ENCODE measurements at places on chromosomes 7 and 10.

DNA sequence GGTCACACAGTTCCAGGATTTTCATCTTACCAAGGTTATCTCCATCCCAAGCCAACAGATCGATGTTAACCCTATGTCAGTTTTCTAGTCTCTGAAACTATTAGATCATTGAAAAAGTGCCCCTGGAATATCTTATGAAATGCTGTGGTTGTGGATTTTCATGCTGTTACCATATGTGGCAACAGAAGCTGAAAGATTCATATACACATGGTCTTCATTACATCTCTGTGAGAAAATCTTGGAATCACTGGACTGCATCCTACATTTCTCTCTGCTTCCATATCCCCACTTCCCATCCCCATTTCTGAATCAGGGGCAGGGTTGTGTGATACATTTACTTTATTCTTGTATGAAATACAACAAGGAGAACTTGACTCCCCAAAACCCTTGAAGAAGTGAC lies 146.1 kb downstream of the SLC16A9 start:
- no peak for DNase-seq

DNA sequence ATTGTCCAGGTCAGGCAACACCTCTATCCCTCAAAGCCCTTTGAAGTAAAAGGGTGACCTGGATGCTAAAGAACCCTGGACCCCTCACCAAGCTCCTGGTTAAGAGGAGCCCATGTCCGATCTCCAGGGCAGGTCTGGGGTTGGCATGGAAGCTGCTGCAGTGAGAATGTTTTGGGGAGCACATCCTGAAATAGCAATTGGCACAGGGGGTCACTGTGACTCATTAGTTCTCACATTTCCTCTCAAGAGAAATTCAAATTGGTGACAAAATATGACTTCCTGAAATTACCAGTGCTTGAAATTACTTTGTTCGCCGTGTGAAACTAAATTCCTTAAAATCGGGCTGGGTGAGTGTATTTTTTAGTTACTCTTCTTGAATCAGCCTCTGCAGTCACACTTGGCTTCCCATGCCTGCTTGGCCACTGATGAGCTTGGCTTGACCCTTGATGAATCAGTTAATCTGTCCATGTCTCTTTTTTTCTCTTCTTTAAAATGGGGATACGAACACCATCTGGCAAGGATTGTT lies 18.8 kb upstream of the ARHGAP22 start:
- DNase-seq, result no peak

DNA sequence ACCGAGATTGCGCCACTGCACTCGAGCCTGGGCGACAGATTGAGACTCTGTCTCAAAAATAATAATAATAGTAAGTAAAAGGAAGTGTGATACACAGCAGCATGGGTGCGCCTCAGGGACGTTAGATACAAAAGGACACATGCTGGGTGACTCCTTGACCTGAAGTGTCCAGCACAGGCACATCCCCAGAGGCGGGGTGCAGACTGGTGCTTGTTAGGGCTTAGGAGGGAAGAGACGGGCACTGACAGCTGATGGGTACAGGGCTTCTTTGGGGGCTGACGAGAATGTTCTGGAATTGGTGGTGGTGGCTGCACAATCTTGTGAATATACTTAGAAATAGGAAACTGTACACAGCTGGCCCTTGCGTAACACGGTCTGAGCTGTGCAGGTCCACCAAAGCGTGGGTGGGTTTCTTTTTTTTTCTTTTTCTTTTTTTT lies 61.8 kb upstream of the DNAJB6 start:
- DNase-seq, result no peak

DNA sequence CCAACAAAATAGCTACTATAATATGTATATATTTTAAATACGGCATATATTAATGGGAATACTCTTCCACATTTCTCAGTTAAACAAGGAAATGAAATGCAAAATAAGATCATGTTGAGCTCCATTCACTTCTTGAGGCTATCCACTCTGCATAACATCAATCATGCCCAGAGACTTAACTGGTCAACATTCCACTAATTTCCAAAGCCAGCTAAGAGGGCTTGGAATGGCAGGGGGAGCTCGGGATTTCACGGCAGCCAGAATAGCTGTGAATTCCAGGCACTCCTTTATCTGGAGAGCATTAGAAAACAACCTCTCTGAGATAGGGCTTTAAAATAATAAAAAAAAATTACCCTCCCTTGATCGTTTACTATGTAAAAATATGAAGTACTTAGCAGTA lies 194.9 kb upstream of the CDCA7L start:
- DNase-seq, result no peak

- DNase-seq, result no peak
Measured at GRCh38 chr10:28072573-28072972, 73.7 kb upstream of the ODAD2 start.

DNA sequence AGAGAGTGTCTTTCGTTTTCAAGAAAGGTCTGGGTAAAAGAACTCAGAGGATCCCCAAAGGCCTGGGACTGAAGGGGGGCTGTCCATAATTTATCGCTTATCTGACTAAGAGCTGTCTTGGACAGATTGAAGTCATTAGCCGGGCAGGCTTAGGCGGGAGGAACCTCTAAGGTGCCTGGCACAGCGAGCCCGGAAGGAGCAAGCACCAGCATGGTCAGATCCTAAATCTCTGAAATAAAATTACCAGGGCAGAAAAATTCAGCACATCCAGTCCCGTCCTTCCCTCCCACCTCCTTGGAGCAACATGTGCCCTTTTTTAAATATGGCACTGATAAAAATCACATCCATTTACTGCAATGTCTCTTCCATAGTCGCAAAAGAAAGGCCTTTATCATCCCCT lies 86.8 kb downstream of the FAM204A start:
- no peak for DNase-seq

DNA sequence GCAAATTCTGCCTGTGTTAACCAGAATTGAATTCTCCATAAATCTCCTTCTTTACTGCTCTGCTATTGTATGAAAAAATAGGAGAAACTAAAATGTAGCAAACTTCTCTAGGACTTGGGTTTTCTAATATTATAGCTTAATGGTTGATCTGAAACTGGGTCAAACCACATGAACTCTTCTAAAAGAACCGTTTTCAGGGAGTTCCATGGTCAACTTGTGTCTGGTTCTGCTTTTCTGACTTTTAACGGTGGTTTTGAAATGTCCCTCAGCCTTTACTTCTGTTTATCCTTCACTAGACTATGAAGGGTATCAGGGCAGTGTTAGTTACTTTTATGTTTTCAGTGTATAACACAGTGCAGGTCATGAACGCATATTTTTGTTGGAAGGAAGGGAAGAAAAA lies 242.2 kb downstream of the TSPAN12 start:
- DNase-seq, result no peak

DNA sequence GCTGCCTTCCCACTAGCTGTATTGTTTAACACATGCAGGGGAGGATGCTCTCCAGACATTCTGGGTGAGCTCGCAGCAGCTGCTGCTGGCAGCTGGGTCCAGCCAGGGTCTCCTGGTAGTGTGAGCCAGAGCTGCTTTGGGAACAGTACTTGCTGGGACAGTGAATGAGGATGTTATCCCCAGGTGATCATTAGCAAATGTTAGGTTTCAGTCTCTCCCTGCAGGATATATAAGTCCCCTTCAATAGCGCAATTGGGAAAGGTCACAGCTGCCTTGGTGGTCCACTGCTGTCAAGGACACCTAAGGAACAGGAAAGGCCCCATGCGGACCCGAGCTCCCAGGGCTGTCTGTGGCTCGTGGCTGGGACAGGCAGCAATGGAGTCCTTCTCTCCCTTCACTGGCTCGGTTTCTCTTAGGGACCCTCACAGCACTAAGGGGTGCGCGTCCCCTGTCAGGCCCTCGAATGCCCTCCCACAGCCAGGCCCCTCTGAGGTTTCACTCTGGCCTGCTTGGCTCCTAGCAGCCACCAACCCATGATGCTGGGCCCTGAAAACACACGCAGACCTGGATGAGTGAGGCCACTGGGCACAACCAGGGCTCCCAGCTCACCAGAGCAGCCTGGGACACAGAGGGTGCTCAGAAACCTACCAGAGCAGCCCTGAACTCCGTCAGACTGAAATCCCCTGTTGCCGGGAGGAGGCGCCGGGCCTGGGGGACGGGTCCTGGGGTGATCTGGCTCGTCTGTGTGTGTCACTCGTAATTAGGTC lies 173.0 kb upstream of the LANCL2 start:
- no peak for DNase-seq

DNA sequence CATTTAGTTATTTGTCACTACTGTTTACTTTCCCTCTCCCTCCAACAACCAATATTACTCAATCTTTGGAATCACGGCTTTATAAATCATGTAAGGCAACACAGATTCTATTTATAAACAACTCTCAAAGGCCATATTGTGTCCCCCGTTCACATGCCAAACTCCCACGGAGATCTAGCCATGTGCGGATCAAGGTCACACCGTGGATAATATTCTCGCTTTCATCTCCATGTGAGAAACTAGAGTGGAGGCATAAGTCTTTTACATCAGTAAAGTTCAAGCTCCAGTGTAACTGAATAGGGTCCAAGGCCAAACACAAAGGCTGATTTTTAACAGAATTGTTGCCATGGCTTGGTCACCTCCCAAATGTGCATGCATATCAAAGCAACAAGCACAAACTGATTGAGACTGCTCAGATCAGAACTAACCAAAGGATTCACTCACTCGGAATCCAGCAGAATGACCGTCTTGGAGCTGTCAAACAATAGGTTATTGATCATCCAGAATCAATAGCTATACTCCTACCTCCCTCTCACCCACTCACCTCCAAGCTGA lies 569.5 kb upstream of the LRRN3 start:
- DNase-seq, result no peak

DNA sequence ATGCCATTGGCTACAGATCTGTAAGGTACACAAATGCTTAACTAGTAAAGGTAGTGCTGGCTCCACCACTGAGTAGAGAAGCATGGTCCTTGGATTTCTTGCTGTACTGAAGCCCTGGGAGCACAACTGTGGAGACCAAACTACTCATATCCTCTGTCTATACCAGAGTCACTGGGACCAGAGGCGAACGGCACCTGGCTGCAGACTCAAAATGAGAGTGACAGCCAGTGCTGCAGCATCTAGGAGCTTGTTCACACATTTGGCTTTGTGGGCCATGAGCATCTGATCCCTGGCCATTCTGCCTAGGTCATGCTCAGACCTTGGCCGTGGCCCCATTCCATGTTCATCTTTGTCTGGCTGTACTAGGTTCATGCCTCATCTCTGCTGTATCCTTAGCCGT lies 31.9 kb downstream of the LRRC18 start:
- no peak for DNase-seq

DNA sequence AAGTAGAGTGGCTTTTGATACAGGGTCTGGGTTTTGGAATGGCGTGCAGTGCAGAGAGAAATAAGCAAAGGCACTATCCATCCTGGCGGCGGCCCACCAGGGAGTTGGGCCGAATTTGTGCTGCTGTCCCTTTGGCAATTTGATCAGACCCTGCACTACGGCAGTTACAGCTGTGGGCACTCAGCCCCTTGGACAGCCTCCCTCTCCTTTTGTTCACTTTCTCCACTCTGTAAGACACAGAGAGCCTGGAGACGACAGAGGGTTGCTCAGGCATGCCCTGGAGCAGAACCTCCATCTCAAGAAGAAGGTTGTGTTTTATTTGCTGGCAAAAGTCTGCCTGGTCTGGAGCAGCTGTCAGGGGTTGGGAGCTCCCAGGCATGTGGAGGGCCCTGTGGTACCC lies 55.8 kb downstream of the LHPP start:
- no peak for DNase-seq

- DNase-seq, result no peak
Measured at GRCh38 chr10:25063644-25064043, 47.2 kb downstream of the THNSL1 start.

- no peak for DNase-seq
Measured at GRCh38 chr7:8778459-8778858, 345.1 kb downstream of the NXPH1 start.

GRCh38 chr10:75121322-75121721 lies 9.9 kb downstream of the SAMD8 start:
- DNase-seq, result no peak

DNA sequence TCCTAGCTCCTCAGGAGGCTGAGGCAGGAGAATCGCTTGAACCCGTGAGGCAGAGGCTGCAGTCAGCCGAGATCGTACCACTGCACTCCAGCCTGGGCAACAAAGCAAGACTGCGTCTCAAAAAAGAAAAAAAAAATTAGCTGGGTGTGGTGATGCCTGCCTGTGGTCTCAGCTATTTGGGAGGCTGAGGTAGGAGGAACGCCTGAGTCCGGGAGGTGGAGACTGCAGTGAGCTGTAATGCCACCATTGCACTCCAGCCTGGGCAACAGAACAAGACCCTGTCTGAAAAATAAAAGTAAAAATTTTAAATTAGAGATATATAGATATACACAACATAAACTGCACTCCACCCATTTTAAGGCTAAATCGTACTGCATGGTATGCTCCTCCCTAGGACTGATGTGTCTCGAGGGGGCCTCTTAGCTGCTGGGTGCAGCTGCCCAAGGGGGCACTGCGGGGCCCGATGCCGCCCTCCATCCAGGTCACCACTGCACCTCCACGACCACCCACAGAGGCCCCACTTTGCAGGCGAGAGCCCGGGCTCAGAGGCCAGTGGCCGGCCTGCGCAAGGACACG lies 40.9 kb upstream of the FOXK1 start:
- no peak for DNase-seq

DNA sequence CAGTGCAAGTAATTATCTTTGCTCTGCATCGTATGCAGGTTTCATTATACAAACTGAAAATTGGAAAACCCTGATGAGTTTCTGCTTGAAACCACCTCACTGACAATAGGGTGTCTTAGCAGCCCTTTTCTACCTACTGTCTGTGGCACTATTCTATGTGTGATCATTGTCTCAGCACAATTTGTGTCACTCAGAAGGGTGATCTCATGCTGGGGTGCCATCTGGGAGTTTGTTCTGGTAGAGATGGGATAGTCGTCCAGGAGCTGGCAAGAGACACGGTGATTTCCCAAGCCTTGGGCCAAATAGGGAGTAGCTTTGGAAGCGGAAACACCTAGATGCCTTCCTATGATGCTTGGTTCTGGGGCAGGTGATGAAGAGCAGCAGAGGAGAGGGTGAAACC lies 186.3 kb downstream of the FRMD4A start:
- no peak for DNase-seq

- DNase-seq, result no peak
Measured at GRCh38 chr7:118836933-118837332, 612.4 kb downstream of the ANKRD7 start.

DNA sequence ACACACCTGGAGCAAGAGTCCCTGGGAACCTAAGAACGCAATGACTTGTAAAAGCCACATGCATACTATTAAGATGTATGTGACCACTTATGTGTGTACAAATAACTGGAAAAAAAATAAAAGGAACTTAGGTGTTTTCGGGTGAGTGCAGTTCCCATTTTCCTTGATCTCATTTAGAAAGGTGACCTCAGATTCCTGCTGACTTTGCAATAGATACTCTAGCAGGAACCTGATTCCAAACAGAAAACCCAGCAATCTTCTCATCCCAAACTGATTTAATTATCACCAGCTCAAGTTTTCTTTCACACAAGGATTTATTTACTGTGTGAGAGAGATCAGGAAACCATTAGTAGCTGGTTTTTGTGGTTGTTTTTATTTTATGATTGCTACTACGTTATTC lies 56.5 kb upstream of the LRGUK start:
- DNase-seq, result no peak

DNA sequence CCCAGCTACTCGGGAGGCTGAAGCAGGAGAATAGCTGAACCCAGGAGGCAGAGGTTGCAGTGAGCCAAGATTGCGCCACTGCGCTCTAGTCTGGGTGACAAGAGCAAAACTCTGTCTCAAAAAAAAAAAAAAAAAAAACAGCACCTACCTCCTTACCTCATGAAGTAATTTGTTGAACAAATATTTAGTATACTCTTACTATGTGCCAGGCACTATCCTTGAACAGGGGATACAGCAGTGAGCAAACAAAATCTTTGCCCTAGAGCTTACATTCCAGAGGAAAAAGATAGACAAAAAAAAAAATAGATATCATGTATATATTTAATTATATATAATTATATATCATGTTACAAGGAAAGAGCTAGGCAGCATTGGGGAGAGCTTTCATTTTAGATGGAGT lies 36.4 kb upstream of the HERPUD2 start:
- DNase-seq, result no peak

Data from Panc1 (cell line).